ENCODE measurements at places on chromosomes 12 and 14.

DNA sequence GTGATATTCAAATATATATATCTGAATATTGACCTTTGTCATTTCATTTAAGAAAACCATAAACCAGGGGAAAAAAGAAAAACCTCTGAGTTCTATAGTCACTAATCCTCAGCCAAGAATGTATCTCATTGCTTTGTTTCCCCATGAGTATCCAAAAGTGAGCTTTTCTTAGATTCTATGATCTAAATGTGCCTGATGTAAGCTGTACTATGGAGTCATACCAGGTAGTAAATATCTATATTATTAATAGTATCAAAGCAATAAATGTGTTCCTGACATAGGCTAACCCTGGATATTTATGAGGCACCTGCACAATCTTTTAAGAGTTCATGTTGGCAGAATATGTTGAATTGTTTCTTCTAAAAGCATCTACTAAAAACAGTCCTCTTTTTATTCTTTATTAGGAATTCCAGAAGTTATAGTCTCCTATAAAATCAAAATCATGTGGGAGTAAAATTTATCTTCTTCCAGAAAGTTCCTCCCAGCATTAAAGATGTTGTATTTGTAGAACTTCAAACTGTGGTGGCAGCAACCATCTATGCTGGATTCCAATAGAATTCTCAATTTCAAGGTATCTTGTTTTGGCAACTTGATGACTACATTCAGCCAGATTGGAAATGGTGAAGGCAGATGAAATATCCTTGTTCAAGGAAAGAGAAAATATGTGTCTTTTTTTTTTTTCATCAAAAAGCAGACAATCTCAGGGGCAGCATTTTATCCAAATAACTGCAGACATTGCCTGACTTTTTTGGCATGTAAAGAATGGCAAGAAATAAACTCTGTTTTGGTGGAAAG lies 139.7 kb upstream of the RASSF8 start:
- H3K36me3 ChIP-seq: no peaks in the 10 kb centered on the region
- DNase-seq: no peak
- H3K27me3 ChIP-seq: no peaks in the 10 kb centered on the region
- H3K27ac ChIP-seq: no peak overlapping the region
- no peak overlapping the region for H3K4me3 ChIP-seq

- peaks cover 4% of the 10 kb centered on the region for H3K36me3 ChIP-seq
- no peak for DNase-seq
- H3K4me1 ChIP-seq: peaks cover 8% of the 10 kb centered on the region
- H3K4me3 ChIP-seq: no peak overlapping the region
These were observed 20.5 kb downstream of the ZDHHC22 start for GRCh38 chr14:77120771-77121743.

DNA sequence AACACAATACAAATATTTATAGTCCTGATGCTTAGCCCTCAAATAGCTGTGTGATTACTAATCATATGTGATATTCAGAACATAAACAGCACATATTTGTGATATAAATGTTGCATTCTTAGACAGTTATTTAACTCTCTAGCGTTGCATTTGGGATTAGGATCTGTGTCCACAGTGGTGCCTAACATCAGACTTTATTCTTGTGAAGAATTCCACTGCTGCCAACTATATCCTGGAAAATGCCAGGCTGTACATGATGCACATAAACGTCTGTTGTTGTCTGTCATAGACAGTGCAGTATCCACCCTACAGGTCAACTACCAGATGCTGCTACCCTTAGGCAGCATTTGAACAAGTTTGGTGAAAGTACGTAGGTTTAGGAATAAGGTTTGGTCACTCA lies 39.0 kb downstream of the SLC38A4 start:
- H3K36me3 ChIP-seq: no peaks in the 10 kb centered on the region
- no peaks in the 10 kb centered on the region for H3K27me3 ChIP-seq
- no peak overlapping the region for H3K4me3 ChIP-seq
- no peak for DNase-seq
- no peak overlapping the region for H3K27ac ChIP-seq

- peak overlapping the region; percentile 30 for H3K4me3 ChIP-seq
- H3K27ac ChIP-seq: no peak overlapping the region
- DNase-seq: peak; percentile 68
- peaks cover 4% of the 10 kb centered on the region for H3K4me1 ChIP-seq
- H3K36me3 ChIP-seq: no peaks in the 10 kb centered on the region
- H3K27me3 ChIP-seq: peaks cover 10% of the 10 kb centered on the region
These were observed 26.8 kb downstream of the CCDC177 start for GRCh38 chr14:69547701-69548348.

- no peak for DNase-seq
- H3K36me3 ChIP-seq: no peaks in the 10 kb centered on the region
- H3K4me3 ChIP-seq: no peak overlapping the region
- no peaks in the 10 kb centered on the region for H3K4me1 ChIP-seq
- H3K27me3 ChIP-seq: no peaks in the 10 kb centered on the region
These were observed 126.4 kb upstream of the PLEKHA5 start for GRCh38 chr12:19003141-19003540.

DNA sequence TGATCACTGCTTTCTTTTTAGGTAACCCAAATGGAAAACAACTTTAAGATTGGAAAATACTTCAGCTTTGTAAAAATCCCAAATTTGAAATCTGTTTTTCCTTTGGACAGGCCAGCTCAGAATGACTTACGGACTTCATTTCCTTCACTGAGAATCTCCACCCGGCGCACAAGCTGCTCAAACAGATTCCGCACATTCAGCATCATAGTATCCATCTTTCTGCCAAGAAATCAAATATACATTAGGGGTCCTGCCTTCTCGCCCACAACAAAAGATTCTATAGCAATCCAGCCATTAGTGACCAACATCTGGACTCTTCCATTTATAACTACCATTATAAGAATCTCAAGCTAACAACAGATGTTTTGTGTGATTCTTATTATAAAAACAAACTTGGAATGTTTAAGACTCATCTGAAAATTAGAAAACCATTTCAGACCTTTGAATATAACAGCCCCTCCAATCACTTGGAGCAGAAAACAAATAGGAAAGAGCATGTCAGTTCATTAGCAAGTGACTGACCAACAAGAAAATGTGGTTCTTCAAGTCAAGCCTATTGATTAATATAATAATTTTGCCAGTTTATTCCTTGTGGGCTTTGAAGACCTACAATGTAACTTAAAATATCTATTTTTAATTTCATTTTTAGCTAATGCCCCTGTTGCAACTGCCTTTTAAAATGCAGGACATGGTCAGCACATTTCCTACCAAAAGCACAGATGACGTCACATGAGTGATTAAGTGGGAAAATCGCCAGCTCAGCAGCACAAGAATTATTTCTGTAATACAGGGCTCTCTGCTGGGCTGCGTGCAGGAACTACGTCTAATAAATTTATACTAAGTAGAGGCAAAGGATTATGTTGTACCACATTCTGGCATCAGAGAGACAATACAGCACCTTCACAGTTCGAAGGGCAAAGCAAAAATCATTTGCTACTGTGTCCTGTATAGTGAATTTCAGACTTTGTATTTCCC lies 8.5 kb downstream of the RACGAP1 start:
- no peaks in the 10 kb centered on the region for H3K27me3 ChIP-seq
- H3K4me1 ChIP-seq: peaks cover 22% of the 10 kb centered on the region
- DNase-seq: peak; percentile 65
- peaks cover 34% of the 10 kb centered on the region for H3K36me3 ChIP-seq
- H3K4me3 ChIP-seq: no peak overlapping the region
- peak overlapping the region; percentile 52 for H3K27ac ChIP-seq

DNA sequence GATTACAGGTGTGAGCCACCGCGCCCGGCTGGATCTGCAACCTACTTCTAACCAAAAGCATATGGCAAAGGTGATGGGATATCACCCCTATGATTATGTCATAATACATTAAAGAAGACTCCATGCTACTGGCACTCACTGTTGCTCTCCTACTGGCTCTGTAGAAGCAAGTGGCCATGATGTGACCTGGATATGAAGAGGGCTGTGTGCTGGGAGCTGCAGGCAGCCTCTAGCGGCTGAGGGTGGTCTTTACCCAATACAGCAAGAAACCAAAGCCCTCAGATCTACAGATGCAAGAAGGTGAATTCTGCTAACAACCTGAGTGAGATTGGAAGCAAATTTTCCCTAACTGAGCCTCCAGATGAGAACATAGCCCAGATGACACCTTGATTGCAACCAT lies 34.2 kb upstream of the TRIM9 start:
- H3K27ac ChIP-seq: no peak overlapping the region
- H3K4me3 ChIP-seq: no peak overlapping the region
- peak; percentile 12 for DNase-seq
- no peaks in the 10 kb centered on the region for H3K36me3 ChIP-seq
- H3K27me3 ChIP-seq: no peaks in the 10 kb centered on the region

DNA sequence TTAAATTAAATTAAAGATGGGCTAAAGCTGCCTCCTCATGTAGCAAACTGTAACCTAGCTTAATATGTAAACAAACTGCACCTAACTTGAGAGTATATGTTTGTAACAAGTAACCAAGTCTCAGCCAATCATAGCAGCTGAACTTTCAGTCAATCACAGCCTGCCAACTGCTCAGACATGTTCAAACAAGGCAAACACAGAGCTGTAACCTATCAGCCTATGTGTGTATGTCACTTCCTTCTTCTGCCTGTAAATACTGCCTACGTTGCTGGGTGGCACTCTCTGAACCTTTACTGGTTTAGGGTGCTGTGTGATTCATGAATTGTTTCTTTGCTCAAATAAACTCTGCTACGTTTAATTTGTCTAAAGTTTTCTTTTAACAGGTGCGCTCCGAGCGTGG lies 2.9 kb downstream of the SERPINA6 start:
- H3K27ac ChIP-seq: no peak overlapping the region
- H3K27me3 ChIP-seq: no peaks in the 10 kb centered on the region
- no peaks in the 10 kb centered on the region for H3K36me3 ChIP-seq
- no peak for DNase-seq

DNA sequence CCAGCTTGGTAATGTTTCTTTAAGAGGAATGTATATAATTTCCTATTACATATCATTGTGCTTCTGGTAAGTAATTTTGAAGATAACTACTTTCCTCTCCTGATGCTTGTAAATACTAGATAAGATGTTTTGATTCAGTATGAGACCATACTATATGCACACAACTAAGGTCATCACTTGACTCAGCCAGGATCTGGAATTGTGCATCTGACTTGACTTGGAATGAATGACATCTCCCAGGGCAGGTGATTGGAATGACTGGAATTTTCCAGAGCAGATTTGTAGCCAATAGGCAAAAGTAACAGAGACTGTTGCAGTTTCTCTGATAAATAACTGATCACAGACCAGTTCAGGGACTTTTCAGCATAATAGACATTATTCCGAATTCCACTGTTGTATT lies 11.1 kb downstream of the BEST3 start:
- H3K27me3 ChIP-seq: no peaks in the 10 kb centered on the region
- DNase-seq: no peak
- no peak overlapping the region for H3K4me3 ChIP-seq
- H3K27ac ChIP-seq: no peak overlapping the region

- H3K27me3 ChIP-seq: no peaks in the 10 kb centered on the region
- H3K4me3 ChIP-seq: no peak overlapping the region
- peaks cover 23% of the 10 kb centered on the region for H3K4me1 ChIP-seq
These were observed 1.3 kb upstream of the IGFBP6 start for GRCh38 chr12:53096089-53096741.

- H3K27me3 ChIP-seq: no peaks in the 10 kb centered on the region
- H3K27ac ChIP-seq: no peak overlapping the region
- no peak overlapping the region for H3K4me3 ChIP-seq
- DNase-seq: no peak
- no peaks in the 10 kb centered on the region for H3K36me3 ChIP-seq
These were observed 2.4 kb upstream of the CISTR start for GRCh38 chr12:53754188-53754585.

DNA sequence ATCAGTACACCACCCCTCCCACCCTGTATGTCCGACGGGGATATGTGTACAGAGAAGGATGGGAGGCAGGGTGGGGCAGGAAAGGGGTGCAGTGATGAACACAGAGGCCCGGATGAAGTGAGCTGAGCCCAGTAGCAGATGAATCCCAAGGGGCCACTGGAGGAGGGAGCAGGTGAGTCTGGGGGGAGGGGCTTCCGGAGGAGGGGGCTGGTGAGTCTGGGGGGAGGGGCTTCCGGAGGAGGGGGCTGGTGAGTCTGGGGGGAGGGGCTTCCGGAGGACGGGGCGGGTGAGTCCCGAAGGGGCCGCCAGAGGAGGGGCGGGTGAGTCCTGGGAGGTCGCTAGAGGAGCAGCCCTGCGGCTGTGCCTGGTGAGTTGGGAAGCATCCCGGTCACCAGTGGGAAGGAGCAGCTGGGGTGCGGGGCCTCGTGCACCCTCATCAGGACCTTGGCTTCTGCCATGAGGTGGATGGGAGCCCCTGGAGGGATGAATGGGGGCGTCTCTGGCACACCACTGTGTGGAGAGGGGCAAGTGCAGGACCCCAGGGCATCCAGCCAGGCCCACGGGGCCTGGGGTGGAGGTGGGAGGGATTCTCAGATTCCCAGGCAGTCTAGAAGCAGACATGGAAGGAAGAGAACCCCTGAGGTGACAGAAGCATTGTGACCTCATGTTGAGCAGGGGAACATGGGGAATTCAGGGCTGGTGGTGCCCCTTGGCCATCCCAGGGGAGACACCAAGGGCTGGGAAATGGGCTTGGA lies 14.0 kb downstream of the BEGAIN start:
- H3K27me3 ChIP-seq: peaks cover 26% of the 10 kb centered on the region
- no peak for DNase-seq
- no peaks in the 10 kb centered on the region for H3K36me3 ChIP-seq
- no peak overlapping the region for H3K4me3 ChIP-seq
- H3K27ac ChIP-seq: no peak overlapping the region

DNA sequence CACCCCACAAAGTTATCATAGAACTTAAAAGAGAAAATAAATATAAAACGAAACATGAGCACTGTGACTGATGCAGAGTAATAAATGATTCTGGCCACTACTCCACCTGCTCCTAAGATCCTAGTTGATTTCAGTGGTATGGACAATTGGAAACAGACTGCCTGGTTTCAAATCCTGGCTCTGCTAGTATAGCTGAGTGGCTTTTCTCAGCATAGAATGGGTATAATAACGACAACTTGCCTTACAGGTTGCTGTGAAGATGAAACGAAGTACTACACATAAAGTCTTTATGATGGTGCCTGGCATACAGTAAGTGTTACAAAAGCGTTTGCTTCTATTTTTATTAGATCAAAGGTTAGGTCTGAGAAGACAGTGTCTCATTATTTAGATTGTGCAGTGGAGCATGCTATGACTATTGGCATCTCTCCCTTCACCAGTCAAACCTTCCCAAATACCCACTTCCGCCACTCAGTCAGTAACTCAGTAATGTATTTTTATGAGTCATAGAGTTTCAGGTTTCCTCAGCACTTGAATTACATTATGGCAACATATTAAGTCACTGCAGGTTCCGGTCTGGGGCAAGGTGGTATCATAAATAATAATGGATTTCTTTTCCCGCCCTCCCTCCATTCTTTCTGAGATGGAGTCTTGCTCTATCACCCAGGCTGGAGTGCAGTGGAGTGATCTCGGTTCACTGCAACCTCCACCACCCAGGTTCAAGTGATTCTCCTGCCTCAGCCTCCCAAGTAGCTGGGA lies 29.7 kb upstream of the NR2C1 start:
- H3K27me3 ChIP-seq: no peaks in the 10 kb centered on the region
- no peak overlapping the region for H3K27ac ChIP-seq
- H3K4me1 ChIP-seq: peaks cover 14% of the 10 kb centered on the region
- peak; percentile 87 for DNase-seq
- H3K4me3 ChIP-seq: no peak overlapping the region

Data from A673 (cell line).